ENCODE measurements at places on chromosomes 2 and 18.

GRCh38 chr2:98909317-98910211 lies 26.5 kb downstream of the CRACDL start:
- peak; percentile 98 for DNase-seq

- no peak for DNase-seq
Measured at GRCh38 chr2:149651229-149651628, 63.7 kb upstream of the MMADHC start.

GRCh38 chr2:128364441-128364911 lies 45.8 kb upstream of the HS6ST1 start:
- no peak for DNase-seq

GRCh38 chr18:23270986-23271680 lies 135.8 kb downstream of the CABLES1 start:
- DNase-seq = no peak

- DNase-seq = peak; percentile 21
Measured at GRCh38 chr2:72220170-72220569, 72.5 kb upstream of the CYP26B1 start.

GRCh38 chr2:50853441-50853840 lies 178.5 kb downstream of the NRXN1 start:
- no peak for DNase-seq

All from NCI-H146 (cell line).